Fibroblast of lung (primary cell): ENCODE measurements at places on chromosomes 1 and 21.

- no peak overlapping the region for H3K27ac ChIP-seq
- no peaks in the 10 kb centered on the region for H3K36me3 ChIP-seq
- H3K4me1 ChIP-seq, result peaks cover 16% of the 10 kb centered on the region
- DNase-seq, result no peak
These were observed 853 bp upstream of the ATP1A1 start for GRCh38 chr1:116372191-116372590.

DNA sequence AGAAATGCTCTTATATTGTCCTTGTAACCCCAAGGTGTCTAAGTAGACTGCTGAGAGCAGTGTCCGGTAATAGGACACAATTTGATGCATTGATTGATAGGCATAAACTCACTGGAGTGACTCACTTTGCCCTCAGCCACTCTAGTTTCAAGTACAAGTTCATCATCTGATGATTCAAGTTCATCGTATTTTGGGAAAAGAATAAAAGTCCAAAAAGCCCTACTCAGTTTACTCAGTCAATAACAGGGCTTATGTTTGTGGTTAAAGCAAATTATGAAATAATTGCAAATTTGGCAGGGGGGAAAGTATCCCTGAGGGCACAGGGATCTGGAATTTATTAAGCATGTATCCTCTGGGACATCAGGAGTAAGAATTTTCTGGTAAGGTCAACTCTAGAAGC, 7.6 kb upstream of the ATF3 start:
- H3K4me3 ChIP-seq, result no peak overlapping the region
- H3K27ac ChIP-seq, result no peak overlapping the region
- no peak for DNase-seq

GRCh38 chr21:45040157-45040711, 34.1 kb upstream of the ADARB1 start:
- peaks cover 3% of the 10 kb centered on the region for H3K27me3 ChIP-seq
- H3K27ac ChIP-seq, result peak overlapping the region; percentile 55
- DNase-seq, result no peak
- no peak overlapping the region for H3K4me3 ChIP-seq
- peaks cover 12% of the 10 kb centered on the region for H3K4me1 ChIP-seq

DNA sequence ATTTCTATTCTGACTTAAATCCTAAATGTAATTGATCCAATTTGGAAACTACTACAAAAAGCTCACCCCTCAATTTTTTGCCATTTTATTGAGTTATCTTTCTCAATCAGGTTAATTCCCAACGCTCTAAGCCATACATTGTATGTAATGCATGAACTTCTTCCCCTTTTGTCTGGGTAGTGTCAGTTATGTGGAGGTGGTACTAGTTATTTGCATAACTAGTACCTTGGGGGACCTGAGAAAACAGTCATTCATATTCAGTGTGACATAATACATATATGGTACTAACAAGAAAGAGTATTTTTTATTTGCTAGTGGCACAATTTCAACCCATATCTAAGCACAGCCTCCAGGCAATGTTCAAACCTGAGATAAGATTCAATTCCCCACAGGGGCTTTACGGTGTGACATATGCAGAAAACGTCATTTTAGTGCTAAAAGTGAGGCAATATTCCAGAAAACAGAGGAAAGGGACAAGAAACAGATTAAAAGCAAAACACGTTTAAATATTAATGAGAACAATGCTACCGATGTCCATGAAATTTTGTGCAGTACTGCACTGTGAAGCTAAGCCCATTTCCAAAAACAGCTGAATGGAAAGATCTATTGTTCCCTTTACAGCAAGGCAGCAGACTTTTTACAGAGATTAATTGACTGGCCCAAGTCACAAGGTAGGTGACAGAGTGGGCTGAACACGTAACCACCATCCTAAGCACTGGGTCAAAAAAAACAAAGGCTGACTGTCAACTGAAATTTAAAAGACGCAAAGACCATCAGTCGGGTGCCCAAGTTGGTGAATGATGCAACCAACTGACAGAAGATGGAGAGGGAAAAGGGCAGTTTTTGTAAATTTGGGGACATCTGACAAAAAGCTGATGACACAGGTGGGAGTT, 1.4 kb downstream of the HLCS start:
- no peaks in the 10 kb centered on the region for H3K4me1 ChIP-seq
- peak overlapping the region; percentile 68 for H3K4me3 ChIP-seq
- no peaks in the 10 kb centered on the region for H3K27me3 ChIP-seq
- no peak overlapping the region for H3K27ac ChIP-seq

DNA sequence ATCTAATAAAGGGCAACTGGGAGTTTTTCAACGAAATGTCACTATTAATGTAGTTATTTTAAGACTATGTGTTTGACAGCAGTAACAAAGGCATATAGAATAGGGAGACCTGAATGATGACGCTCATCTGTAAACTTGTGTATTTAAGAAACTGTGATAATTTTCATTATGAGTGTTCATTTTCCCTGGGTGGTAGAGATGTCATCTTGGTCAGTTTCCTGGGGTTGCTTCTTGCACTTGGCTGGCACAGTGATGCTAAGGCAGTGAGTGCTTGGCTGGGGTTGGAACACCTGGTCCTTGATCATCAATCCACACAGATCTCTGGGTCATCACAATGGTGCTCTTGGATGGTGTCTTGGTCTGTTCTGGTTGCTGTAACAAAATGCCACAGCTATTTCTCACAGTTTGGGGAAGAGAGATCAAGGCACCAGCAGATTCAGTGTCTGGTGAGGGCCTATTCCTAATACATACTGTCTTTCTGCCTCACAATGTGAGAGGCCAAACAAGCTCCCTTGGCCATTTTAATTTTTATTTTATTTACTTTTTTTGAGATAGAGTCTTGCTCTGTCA, 7.9 kb upstream of the SMYD2 start:
- H3K27me3 ChIP-seq, result peaks cover 3% of the 10 kb centered on the region
- H3K4me1 ChIP-seq, result no peaks in the 10 kb centered on the region
- no peak for DNase-seq
- H3K27ac ChIP-seq, result no peak overlapping the region
- no peaks in the 10 kb centered on the region for H3K36me3 ChIP-seq

GRCh38 chr1:6438047-6438525, 13.5 kb downstream of the ESPN start:
- H3K36me3 ChIP-seq, result no peaks in the 10 kb centered on the region
- no peak overlapping the region for H3K4me3 ChIP-seq
- H3K4me1 ChIP-seq, result no peaks in the 10 kb centered on the region
- peak; percentile 26 for DNase-seq
- H3K27me3 ChIP-seq, result peaks cover 6% of the 10 kb centered on the region

DNA sequence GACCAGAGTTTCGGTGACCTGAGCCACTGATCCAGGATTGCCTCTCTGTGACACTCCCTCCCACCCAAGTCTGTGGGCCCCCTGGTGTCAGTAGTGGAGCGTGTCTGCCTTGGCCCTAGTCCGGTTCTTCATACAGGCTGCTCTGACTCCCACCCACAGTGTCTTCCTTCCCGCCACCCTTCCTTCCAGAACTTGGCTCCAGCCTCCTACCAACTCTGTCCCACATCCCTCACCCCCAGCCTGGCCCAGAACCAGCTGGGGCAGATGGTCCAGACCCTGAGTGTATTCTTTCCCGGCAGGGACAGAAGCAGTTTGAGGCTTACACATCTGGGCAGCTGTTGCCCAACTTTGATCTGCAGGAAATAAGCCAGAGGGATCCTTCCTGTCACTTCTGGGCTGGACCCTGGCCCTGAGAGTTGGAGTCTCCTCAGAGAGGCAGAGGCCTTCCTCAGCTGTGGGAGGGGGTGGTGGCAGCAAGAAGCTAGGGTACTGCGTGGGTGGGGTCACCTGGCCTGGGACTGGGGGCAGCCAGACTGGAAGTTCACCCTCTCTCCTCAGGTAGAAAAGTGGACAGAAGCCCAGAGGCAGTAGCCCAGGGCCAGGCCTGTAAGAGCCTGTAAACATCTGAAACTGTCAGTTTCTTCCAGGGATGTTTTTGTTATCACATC, 43.1 kb upstream of the EPS8L3 start:
- peaks cover 24% of the 10 kb centered on the region for H3K4me1 ChIP-seq
- no peaks in the 10 kb centered on the region for H3K36me3 ChIP-seq
- H3K4me3 ChIP-seq, result no peak overlapping the region
- no peak overlapping the region for H3K27ac ChIP-seq
- no peaks in the 10 kb centered on the region for H3K27me3 ChIP-seq

DNA sequence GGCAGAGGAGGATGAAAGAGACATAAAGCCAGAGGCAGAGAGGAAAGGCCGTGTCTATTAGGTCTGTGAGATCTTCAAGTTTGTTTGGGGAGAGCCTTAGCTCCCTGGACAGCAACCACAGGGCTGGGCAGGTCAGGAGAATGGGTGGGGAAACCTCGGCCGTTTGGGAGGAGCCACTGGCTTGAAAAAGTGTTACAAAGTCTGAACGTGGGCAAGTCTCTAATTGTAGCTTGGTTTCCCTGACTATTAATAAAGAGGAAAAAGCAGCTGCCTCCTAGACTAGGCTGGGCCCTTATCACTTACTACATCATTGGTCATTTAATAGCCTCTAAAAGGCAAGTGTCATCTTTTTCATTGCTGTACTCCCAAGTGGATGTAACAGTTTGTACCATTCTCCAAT, at the start of gene CCDC17:
Gene CCDC17, minus strand, starts transcription at position 83 of the 400 bp plus-strand sequence. CDS start 145 bp downstream, outside the sequence.
- no peak within 1 kb of the TSS for H3K27ac ChIP-seq
- no peaks in the 10 kb centered on the region for H3K27me3 ChIP-seq
- H3K4me3 ChIP-seq, result no peak within 1 kb of the TSS
- peaks cover 7% of the 10 kb centered on the region for H3K36me3 ChIP-seq
- no peak for DNase-seq

DNA sequence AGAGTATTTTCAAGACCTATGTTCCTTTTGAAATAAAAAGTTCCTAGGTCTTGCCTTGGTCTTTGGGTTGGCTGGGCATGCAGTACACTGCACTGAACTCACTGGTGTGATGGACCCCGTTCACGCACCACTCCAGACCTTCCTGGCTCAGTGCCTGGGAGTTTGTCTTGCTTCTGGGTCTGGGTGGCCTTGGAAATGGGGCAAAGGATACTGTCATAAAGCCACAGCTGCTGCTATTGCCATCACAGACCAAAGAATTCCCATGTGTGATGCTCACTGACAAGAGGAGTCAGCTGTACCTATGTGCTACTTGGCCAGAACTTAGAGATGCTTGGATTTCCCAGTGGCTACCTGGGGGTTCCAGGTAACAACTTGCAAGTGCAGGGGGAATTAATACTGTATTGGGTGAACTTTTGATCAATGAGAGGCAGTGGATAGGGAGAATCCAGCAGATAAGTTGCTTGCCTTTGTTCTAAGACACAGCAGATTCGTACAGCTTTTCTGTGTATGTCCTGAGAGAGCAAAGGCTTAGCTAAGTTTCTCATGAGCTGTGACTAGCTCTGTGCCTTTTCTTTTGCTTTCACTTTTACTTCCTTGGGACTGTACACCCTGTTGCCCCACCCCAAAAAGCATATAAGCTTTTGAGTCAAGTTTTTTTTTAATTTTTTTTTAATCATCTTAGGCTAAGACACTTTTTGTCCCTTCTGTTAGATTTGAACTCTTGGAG, 115.3 kb downstream of the RUNX1 start:
- no peaks in the 10 kb centered on the region for H3K36me3 ChIP-seq
- H3K27me3 ChIP-seq, result no peaks in the 10 kb centered on the region
- peaks cover 5% of the 10 kb centered on the region for H3K4me1 ChIP-seq
- no peak overlapping the region for H3K27ac ChIP-seq
- H3K4me3 ChIP-seq, result no peak overlapping the region
- DNase-seq, result no peak

- peaks cover 8% of the 10 kb centered on the region for H3K4me1 ChIP-seq
- no peak for DNase-seq
- H3K36me3 ChIP-seq, result no peaks in the 10 kb centered on the region
- no peaks in the 10 kb centered on the region for H3K27me3 ChIP-seq
- H3K27ac ChIP-seq, result peak overlapping the region; percentile 36
These were observed 738 bp downstream of the INTS7 start for GRCh38 chr1:212034516-212035122.

- peak overlapping the region; percentile 93 for H3K4me3 ChIP-seq
- H3K27me3 ChIP-seq, result no peaks in the 10 kb centered on the region
- peak overlapping the region; percentile 96 for H3K27ac ChIP-seq
- peak; percentile 23 for DNase-seq
- peaks cover 5% of the 10 kb centered on the region for H3K4me1 ChIP-seq
These were observed 393 bp downstream of the BLZF1 start for GRCh38 chr1:169368406-169368769.

GRCh38 chr1:12477936-12478611, 139.9 kb downstream of the DHRS3 start:
- no peaks in the 10 kb centered on the region for H3K27me3 ChIP-seq
- DNase-seq, result peak; percentile 100
- no peak overlapping the region for H3K4me3 ChIP-seq
- peak overlapping the region; percentile 51 for H3K27ac ChIP-seq
- H3K4me1 ChIP-seq, result peaks cover 38% of the 10 kb centered on the region
- no peaks in the 10 kb centered on the region for H3K36me3 ChIP-seq

DNA sequence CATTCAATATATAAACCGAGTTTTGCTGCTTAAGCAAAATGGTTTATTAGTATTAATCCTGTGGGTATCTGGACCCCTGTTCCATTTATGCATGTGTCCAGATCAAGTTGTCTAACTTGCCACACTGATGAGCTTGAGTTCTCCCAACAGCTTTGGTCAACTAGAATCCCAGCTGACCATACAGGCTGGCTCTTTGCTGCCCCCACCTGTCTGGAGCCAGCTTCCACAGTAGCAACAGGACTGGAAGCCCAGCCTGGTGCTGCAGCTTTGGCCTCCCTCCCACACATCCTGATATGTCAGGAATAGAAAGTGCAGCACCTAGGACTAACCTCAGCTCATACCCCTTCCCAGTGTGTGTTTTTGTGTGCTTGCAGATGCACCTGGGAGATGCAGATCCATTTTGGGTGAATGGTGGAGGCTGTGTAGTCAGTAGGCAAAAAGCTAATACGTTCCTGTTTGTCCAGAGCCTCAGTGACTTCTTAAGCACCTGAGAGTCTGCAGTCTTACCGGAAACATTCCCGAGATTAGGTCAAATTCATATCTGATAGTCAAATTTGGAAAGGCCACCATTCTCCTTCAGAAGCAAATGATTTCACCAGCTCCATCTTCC, 40.9 kb upstream of the BEND5 start:
- no peak overlapping the region for H3K27ac ChIP-seq
- peak; percentile 39 for DNase-seq
- no peaks in the 10 kb centered on the region for H3K27me3 ChIP-seq

DNA sequence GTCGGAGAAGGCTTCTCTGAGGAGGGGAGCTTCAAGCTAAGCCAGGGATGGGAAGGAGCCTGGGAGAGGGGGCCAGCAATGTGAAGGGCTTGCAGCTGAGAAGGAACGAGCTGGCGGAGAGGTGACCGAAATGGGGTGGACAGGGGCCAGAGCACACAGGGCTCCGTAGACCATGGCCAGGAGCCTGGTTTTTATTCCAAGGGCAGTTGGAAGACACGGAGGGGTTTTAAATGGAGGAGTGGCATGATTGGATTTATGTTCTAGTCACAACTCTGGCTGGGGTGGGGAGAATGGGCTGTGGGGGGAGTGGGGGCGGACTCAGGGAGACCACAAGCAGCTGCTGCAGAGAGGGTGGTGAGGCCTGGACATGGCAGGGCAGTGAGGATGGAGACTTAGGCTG, 5.1 kb upstream of the EPS8L3 start:
- no peak overlapping the region for H3K4me3 ChIP-seq
- no peaks in the 10 kb centered on the region for H3K36me3 ChIP-seq

- no peaks in the 10 kb centered on the region for H3K4me1 ChIP-seq
- H3K36me3 ChIP-seq, result peaks cover 3% of the 10 kb centered on the region
- H3K27me3 ChIP-seq, result no peaks in the 10 kb centered on the region
These were observed 42.4 kb downstream of the DHCR24 start for GRCh38 chr1:54844564-54844963.
